NCI-H1694 treated with DMSO at 0.1 percent for 48 hours (cell line): ENCODE measurements at places on chromosomes 7 and 10.

GRCh38 chr10:24862589-24862988 lies 89.8 kb downstream of the PRTFDC1 start:
- DNase-seq = no peak

- no peak for DNase-seq
Observed at GRCh38 chr7:77655836-77656455, 40.3 kb upstream of the RSBN1L start.

- no peak for DNase-seq
Observed at GRCh38 chr10:22002591-22003176, 846 bp downstream of the DNAJC1 start.

- DNase-seq = peak; percentile 73
Observed at GRCh38 chr7:146656988-146657387, 540.4 kb downstream of the CNTNAP2 start.

GRCh38 chr7:7720193-7720592 lies 1.8 kb upstream of the RPA3 start:
- DNase-seq = peak; percentile 82

DNA sequence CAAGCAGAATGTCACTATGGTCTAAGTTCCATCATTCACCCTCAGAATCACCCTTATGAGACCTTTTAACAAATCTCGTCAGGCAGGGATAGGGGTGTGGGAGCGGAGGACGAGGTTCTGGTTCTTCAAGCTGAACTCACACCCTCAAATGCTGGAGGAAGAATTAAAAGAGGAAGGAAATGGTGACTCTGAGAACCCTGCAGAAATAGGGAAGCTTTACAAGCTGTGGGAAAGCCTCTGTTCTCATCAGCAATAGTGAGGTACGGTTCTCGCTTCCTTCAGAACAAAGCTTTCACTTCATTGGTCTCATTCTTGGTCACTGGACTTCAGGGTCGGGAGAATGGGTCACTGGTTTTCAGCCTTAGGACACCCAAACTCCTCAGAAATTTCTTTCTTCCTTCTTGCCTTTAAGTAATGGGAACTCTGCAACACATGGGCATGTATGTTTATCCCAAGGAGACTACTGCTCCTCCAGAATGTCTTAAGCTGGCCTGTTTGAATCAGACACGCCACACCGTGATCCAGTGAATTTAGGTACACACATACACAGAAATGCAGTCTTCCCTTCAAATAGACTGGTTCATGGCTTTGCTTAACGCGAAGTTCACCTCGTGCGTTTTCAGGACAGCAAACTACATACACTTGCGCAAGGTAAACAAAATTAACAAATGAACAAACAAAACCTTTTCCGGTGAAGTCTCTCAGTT lies 226.0 kb downstream of the SFMBT2 start:
- no peak for DNase-seq

- no peak for DNase-seq
Observed at GRCh38 chr10:45515630-45516029, 141.6 kb downstream of the ALOX5 start.

DNA sequence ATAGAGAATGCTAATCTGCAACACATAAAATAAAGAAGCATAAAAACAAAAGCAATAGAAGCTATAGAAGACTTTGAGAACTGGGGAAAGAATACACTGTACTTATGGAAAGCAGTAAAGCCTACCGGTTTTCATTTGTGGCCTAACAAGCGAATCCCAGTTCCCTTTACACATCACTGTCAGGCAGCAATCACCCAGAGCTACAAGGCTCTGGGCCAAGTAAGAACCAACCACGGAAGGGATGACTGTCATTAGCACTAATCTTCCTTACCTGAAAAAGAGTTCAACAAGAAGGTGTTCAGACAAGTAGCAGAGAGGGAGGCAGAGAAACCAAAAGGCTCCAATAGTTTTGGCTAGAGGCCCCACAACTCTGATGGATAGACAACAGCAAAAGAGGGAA lies 15.0 kb downstream of the CCDC6 start:
- DNase-seq = no peak

- peak; percentile 12 for DNase-seq
Observed at GRCh38 chr10:110446954-110447608, 50.6 kb upstream of the DUSP5 start.

- DNase-seq = no peak
Observed at GRCh38 chr7:113000316-113001020, 86.2 kb downstream of the GPR85 start.

- no peak for DNase-seq
Observed at GRCh38 chr7:48305661-48306060, 134.4 kb downstream of the ABCA13 start.

GRCh38 chr7:146492017-146492416 lies 375.4 kb downstream of the CNTNAP2 start:
- no peak for DNase-seq

DNA sequence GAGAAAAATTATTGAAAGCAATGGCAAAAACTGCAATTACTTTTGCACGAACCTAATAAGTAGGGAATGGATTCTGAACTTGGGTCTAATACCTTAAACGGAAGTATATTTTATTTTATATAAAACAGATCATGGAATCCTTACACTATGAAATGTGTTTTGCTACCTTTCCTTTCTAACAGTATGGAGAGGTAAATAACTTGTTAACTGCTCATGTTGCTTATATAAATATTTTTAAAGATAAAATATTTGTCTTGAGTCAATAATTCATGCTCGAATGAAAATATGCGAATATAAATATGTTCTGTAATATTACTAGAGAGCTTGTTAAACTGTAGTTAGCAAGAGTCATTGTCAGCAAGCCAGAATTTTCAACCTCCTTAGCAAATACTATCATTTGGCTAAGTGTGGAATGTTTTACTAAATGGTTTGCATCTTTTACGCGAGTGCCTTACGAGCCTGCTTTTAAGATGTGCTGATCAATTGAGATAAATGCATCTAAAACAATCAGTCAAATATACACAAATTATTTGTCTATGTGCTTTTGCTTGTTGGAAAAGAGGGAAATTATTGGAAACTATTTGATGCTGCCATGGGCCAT lies 5.9 kb downstream of the GNAT3 start:
- DNase-seq = no peak

DNA sequence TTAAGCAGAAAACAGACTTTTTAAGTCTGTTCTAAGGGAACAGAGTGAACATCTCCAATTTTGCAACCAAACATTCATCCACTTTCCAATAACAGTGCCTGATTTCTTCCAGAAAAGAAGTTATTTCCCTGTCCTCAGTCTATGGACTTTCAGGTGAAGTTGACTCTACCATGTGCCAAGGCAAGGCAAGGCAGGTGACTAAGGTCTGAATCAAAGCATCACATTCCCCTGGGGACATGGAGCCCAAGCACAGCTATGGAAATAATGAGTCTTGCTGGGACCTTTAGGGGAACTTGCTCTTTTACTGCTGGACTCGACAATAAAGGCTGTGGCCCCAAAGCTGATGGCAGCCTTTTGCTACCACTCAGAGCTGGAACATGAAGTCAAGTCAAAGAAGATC lies 182.2 kb downstream of the FGFR2 start:
- DNase-seq = no peak

DNA sequence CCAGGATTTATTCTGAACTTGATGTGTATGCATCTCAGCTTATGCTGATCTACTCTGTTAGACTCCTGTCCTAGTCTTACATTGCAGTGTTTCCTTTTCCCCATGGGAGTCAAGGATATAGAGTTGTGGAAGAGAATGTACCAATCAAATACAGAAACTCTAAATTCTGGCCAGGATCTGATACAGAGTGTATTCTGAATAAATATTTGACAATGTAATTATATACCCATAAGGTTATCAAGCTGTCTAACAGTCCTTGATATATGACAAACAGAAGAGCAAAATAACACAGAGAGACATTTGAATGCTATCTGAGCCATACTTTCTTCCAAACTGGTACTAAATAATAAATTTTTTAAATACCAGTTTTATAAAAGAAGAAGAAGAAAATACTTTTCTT lies 116.8 kb downstream of the ETV1 start:
- no peak for DNase-seq

GRCh38 chr7:74454021-74454924 lies 567 bp downstream of the GTF2IRD1 start:
- no peak for DNase-seq

- DNase-seq = no peak
Observed at GRCh38 chr7:74521855-74522254, 68.1 kb downstream of the GTF2IRD1 start.

DNA sequence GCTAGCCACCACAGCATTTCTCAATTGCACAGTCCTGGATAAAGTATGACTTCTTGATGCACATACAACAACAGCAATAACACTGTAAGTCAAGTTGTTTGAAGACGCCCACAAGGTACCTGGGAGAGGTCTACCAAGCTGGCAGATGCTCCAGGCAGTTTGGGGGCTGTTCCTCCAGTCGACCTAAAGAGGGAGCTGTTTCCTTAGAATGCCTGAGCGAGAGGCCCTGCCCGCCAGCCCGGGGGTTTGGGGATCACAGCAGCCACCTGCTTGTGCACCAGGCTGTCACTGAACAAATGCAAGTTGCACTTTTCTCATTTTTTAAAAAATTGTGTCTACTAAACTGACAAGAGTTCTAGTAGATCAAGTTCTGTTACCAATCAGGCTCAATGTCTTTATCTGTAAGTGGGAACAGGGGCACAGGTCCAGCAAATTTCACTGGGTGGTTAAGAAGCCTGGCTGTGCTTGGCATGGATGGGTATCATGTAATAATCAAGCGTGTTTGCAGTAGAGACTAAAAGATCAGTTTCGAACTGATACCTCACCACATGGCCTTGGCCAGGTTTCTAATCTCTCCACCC lies 193.8 kb upstream of the ADO start:
- peak; percentile 15 for DNase-seq

- DNase-seq = no peak
Observed at GRCh38 chr10:51588984-51589383, 110.4 kb downstream of the CSTF2T start.

DNA sequence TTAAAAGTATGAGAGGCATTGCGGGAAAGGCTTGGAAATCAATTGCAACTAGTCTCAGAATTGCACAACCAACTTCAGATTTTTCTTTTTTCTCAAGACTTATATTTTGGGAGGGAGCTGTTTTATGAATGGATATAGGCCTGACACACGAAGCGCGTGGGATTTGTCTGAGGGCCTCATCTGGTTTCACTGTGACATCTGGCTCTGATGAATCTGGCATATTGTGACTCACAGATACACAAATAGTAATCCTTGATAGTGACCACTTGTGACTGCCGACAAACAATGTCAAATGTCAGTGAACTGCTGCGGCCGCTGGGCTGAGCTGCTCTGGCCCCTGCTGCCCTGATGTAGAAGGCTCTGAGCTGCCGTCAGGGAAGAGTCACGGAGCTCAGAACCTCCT lies 655.1 kb downstream of the INHBA start:
- DNase-seq = no peak

DNA sequence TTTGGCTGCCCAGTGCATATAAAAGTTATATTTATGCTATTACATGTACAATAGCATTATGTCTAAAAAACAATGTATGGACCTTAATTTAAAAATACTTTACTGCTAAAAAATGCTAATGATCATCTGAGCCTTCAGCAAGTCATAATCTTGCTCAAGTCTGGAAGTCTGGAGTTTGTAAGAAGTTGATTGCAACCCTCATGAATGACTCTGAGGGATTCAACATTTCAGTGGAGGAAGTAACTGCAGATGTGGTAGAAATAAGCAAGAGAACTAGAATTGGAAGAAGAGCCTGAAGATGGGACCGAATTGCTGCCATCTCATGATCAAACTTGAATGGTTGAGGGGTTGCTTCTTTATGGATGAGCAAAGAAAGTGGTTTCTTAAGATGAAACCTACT lies 13.0 kb upstream of the ADAMTS14 start:
- no peak for DNase-seq

- no peak for DNase-seq
Observed at GRCh38 chr10:84292502-84292901, 35.9 kb upstream of the CCSER2 start.

- no peak for DNase-seq
Observed at GRCh38 chr10:43399320-43400310, 9.4 kb downstream of the HNRNPF start.

GRCh38 chr10:34432589-34432988 lies 382.5 kb downstream of the PARD3 start:
- DNase-seq = no peak

DNA sequence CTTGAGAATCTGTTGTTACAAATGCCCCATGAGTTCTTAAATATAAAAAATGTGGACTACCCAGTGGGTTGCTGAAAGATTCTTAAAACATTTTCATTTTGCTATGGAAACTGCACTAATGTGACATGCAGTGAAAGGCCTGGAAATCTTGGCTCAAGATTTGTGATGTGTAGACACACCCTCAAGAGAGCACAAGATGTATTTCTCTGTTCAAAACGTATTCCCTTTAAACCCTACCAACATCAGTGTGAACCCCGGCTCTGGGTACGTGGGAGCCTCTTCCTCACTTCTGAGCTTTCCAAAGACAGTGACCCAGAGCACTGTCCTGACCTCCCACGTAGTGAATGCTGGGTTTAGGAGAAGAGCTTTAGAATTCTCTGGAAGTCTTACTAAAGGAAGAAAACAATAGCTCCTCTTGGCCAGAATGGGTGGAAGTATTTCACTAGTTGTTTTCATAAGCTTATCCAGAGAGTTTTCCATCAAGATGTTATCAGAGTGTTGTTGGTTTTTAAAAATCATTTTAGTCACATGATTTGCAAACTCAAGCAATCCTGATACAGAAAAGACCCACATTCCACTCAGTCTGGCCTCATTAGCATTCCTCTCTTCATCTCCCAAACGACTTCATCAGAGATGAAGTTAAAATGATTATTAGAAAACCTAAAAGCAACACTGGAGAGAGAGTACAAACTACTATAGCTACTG lies 81.5 kb upstream of the AFAP1L2 start:
- DNase-seq = no peak

- no peak for DNase-seq
Observed at GRCh38 chr10:1454428-1454827, 282.9 kb downstream of the ADARB2 start.

DNA sequence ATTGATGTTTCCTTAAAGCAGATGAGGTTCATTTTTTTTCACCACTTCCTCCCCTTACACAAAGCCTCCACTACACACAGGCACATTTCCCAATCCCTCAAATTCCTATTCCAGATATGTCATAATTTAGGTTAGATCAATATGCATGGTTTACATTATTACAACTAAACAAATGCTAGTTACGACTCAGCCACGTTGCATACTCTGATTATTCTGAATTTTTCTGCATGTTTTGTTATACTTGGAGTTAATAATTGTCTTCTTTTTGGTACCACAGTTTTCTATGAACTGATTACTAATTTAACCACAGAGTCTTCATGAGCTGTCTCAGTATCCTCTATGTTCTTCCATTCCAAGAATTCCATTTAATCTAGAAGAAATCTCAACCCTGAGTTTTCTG lies 4.4 kb upstream of the BICC1 start:
- DNase-seq = no peak

- no peak for DNase-seq
Observed at GRCh38 chr10:126397640-126398382, 9.5 kb upstream of the ADAM12 start.
